ENCODE measurements at places on chromosomes 13 and 19.

DNA sequence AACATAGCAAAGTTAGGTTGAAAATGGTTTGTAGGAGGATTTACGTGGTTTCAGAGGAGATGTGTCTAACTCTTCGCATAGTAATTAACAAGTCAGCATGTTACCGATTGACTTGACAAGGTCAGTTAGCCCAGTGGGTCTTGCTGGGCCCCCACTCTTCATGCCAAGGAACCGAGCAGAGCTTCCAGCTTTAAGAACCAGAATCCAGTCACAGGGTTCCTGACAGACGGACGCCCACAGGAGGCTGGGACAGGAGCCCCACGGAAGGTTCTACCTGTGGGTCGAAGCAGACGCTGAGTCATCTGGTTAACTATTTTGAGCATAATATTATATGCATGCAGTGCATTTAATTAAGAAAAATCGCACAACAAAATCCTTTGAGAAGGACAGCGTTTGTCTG is 3.5 kb downstream of the TMEM255B start:
- no peak for DNase-seq

DNA sequence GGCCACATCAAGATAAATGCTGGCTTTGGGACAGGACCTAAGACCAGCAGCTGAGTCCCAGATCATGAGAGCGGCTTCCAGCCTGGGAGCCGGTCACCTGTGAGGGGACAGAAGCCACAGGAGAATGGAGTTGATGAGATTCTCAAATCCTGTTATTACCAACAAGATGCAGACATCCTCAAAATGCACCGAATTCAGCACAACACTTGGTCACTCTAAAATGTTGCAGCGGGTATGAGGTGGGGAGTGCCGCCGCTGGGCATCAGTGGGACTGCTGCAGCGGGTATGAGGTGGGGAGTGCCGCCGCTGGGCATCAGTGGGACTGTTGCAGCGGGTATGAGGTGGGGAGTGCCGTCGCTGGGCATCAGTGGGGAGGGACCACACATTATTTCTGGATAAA is 21.2 kb downstream of the RANBP3 start:
- DNase-seq, result no peak

GRCh38 chr13:49099513-49099877 is 120.6 kb upstream of the MLNR start:
- no peak for DNase-seq

DNA sequence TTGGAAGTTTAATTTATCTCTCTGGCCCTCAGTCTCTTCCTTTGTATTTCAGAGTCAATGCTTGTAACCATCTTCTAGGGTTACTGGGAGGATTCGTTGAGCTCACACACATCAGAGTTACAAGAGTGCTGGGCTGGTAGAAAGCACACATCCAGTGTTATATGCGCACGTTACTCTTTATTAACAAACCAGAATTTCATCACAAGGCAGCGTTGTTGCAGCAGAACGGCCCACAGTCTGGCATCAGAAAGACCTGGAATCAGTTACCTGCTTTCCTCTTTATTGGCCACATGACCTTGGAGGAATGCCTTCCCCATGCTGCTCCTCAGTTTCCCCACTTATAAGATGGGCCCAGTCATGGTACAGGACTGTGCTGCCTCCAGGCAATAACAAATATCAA is 3.9 kb downstream of the ZNF865 start:
- no peak for DNase-seq

DNA sequence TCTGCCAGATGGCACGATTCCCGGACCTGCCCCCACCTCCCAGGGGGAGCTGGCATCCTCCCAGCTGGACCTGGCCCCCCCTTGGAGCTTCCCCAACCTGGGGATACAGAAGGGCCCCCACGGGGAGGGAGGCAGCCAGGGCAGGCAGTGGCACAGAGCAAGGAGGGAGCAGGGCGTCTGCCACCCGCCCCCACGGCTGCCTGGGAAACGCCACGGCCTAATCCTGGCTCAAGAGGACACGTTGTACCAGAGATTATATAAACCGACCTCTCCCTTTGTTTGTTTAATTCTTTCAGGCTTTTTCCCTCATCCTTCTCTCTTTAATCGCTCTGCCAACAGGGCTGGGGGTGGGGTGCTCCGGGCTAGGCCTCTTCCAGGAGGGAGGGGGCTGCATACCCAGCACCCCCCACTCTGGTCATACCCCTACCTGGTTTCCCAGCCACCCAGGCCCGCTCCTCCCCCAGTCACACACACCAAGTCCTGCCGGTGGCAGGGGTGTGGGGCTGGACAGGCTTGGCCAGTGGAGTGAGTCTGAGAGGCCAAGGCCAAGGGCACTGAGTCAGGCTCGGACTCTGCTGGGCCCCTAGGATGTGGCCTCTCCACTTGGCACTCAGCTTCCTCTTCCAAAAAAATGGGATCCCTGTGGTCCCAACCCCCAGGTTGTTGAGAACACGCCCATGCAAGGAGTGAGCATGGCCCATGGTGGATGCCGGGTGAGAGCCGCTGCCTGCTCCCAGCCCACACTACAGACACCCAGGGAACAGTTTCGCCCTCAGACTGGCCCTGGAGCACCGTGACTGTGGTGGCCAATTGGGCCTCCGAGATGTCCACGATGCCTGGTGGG is 29.5 kb upstream of the NFIC start:
- DNase-seq, result no peak

DNA sequence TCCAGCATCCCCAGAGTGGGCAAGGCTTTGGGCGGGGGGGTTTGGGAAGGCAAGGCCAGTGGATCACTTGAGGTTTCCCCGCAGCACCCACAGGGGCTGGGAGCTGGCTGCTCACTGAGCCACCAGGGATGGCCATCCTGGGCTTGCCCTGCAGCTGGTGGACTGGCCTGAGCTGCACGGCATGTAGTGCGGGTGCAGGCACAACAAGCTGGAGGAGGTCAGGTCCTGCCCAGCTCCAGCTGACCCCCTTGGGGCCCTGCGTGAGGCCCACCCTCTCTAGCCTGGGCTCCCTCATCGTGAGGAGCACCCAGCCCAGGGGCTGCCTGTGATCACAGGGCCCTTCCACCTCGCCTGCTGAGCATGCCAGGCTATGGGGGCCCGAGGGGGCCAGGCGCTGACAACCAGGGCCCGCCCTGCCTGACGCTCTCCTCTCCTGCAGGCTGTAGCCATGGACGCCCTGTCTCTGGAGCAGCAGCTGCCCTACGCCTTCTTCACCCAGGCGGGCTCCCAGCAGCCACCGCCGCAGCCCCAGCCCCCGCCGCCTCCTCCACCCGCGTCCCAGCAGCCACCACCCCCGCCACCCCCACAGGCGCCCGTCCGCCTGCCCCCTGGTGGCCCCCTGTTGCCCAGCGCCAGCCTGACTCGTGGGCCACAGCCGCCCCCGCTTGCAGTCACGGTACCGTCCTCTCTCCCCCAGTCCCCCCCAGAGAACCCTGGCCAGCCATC is 22.9 kb downstream of the COMP start:
- DNase-seq, result peak; percentile 44

DNA sequence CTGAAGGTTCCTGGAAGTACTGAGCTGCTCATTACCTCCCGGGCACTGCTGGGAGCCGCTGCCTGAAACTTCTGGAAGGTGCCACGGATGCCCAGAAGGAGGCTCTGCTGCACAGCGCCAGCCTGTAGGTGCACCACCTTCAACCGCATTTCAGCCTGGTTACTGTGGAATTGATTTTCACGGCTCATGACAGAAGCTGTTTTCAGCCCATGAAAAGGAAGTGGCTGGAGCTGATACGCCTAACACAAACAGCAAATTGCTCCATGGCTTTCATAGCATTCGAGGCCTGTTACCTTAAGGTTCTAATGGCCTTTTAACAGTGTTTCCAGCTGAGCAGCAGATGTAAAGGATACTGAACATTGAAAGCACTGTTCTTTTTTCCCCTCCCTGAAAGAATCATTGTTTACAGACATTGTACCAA is 22.0 kb downstream of the GPC6 start:
- peak; percentile 53 for DNase-seq

- no peak for DNase-seq
Observed at GRCh38 chr19:45773384-45773783, 4.3 kb upstream of the SIX5 start.

- peak; percentile 31 for DNase-seq
Observed at GRCh38 chr13:104296286-104296685, 1230.1 kb upstream of the SLC10A2 start.

DNA sequence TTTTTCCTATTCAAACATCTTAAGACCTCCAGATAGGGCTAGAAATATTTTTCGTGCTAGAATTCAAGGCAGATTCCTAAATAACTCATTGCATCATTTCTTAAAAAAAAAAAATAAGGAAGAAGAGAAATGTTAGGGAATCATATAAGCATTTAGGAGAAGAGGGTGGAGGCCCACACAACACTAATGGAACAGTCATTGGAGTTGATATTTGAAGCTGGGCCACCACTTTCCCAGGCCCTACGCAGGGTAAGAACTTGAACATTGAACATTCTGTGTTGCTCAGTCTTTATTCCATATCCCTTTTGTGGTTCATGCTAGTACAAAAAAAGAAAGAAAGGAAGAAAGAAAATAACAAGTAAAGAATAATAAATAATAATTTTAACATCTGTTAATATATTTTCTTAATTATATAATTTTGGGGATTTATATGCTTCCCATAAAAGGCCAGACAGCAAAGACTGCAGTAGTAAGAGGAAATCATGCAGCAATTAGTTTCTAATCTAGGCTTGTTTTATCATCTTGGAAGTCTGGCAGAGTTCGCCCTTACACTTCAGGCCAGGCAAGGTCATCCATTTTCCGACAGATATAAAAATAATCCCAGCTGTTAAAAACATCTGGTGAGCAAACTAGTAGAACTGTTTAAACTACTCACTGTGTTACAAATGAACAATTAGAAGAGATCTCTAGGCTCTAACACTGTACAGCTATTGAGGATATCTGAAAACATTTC is 127.7 kb downstream of the FRY start:
- DNase-seq, result no peak

DNA sequence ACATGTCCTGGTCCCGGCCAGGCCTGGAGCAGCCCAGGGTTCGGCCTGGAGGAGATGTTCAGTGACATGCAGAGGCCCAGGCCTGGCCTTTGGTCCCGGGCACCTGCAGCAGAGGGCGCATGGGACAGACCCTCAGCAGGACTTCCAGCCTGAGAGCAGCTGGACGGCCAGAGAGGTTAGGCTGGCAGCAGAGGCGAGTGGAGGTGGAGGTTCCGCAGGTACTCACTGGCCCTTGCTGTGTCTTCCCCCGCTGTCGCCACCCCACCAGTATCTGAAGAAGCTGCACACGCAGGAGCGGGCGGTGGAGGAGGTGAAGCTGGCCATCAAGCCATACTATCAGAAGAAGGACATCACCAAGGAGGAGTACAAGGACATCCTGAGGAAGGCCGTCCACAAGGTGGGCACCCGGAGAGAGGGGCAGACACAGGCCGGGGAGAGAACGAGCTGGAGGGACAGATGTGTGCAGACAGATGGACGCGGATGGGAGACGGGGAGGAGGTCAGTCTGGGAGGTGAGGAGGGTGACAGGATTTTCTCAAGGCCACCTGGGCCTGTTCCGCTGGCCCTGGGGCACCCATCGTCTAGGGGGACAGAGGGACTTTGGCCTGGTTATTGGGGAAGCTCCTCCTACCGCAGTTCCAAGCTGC is 8.0 kb downstream of the IRF3 start:
- DNase-seq, result no peak

DNA sequence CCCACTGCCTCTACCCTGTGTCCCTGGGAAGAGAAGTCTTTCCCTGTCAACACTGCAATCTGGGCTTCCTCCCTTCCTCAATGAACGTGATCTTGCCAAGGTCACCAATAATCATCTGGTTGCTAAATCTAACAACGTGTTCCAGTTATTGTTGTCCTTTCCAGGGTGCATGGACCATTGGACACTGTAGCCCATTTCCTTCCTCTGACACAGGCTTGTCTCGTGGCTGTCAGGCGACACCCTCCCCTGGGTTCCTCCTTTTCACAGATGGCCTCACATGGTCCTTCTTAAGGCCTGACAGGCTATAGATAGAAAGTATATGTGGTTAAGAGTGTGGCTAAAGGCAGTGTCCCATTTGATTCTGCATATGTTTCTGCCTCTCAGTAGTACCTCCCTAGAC is 67.7 kb upstream of the STARD13 start:
- peak; percentile 68 for DNase-seq
